Cerebellar nuclear complex (tissue), 1 donor: ENCODE measurements at places on chromosomes 5 and 9.

GRCh38 chr9:78288214-78288892 lies 8.6 kb upstream of the PSAT1 start:
- DNase-seq, result no peak

DNA sequence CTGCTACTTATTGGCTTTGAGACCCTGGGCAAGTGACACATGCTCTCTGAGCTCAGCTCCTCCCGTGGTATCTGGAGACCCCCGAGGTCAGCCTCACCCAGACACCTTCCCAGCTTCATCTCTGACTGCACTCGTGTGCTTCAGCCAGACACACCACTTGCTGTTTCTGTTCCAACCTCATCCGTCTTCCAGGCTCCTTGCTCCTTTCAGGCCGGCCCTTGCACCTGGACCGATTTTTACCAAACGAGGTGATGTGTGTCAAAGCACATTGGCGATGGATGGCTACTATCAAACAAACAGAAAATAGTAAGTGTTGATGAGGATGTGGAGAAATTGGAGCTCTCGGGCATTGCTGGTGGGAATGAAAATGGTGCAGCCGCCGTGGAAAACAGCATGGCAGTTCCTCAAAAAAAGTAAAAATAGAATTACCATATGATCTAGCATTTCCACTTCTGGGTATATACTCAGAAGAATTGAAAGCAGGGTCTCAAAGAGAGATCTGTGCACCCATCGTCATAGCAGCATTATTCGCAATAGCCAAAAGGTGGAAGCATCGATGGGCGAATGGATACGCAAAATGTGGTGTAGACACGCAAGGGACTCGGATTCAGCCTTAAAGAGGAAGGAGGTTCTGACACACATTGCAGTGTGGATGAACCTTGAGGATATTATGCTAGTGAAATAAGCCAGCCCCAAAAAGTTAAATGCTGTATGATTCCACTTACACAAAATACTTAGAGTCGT lies 96.1 kb upstream of the IER5L start:
- DNase-seq, result no peak

- no peak for DNase-seq
Measured at GRCh38 chr9:101365181-101365580, 19.6 kb downstream of the BAAT start.

DNA sequence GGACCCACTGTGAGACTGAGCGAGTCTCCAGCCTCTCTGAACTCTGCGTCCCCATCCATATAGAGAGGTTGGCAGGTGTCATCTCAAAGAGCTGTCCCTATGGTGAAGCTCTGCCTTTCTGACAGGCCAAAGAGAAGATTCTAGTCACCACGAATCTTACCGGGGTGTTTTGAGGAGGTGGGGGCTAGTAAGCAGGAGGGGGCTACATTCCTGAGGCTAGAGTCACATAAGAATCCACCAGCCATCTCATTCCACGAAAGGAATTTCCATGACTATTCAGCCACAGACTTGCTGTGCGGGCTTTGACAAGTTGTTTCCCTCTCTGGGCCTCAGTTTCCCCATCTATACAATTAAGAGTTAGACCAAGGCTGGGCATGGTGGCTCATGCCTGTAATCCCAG lies 16.3 kb downstream of the PDGFRB start:
- DNase-seq, result no peak

GRCh38 chr9:3578786-3579185 lies 53.0 kb upstream of the RFX3 start:
- DNase-seq, result no peak

DNA sequence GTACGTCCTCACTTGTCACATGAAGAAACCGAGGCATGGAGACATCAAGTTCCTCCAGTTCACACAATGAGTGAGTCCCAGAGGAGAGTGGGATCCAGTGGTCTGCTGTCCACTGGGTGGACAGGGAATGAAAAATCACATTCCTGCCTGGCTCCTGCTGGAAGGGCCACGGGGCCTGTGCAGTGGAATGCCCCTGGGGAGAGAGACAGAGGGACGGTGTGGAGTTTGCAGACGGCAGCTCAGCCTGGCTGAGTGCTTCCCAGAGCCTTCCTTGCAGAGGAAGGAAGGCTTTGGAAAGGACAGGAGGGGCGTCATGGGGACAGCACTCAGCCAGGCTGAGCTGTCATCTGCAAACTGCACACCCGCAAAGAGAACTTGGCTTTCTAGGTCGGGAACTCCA lies 74.7 kb downstream of the COL27A1 start:
- no peak for DNase-seq
